ENCODE measurements at places on chromosomes 7 and 10.

- no peak for DNase-seq
Measured at GRCh38 chr10:31034098-31034909, 2.6 kb upstream of the ZNF438 start.

- no peak for DNase-seq
Measured at GRCh38 chr7:91898240-91898992, 17.9 kb upstream of the MTERF1 start.

- no peak for DNase-seq
Measured at GRCh38 chr7:108623220-108623619, 53.5 kb downstream of the DNAJB9 start.

DNA sequence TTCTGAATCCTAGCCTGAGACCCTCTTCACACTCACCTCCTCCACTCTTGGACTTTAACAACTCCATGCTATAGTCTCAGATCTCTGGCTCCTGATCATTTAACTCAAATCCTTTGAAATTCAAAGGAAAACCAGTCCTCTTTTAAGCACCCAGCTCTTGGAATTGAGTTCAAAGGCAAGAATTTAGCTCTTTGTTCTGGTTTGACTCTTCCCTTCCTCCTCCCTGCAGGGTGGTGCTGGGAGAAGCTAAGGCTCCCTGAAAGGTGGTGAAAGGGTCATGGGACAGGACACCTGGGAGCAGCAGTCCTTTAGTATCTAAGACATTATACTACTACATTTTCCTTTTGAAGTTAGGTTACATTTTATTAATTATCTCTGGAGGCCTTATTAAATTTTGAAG is 259.4 kb downstream of the CCSER2 start:
- peak; percentile 37 for DNase-seq

GRCh38 chr7:96508371-96508770 is 186.5 kb upstream of the SLC25A13 start:
- no peak for DNase-seq

GRCh38 chr7:130917669-130918128 is 183.7 kb upstream of the KLF14 start:
- no peak for DNase-seq

GRCh38 chr10:53325066-53325465 is 552.5 kb upstream of the MBL2 start:
- DNase-seq = no peak

DNA sequence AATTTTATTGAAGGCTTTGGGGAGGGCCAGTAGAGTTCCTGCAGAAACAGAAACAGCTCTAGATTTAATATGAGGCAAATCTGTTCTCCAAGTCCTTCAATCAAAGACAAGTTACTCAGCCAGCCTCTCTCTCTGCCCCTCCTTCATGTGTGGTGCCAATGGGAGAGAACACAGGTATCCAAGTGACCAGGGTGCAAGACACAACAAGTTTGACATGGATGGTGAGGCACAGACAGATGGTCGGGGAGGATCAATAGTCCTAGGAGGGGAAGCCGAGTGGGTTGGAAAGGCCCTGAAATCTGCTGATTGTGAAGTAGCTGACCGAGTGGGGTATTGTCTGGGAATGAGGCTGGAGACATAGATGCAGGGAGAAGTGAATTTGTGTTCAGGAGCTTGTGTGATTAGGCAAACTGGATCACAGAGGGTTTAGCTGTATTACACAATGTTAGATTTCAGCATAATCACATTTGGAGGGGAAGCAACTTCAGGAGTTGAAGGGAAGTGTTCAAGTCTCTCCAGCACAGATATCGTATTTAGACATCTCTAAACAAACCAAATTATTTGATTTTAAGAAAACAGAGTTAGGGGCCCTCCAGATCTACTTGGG is 1.5 kb downstream of the GIMAP1 start:
- DNase-seq = no peak

DNA sequence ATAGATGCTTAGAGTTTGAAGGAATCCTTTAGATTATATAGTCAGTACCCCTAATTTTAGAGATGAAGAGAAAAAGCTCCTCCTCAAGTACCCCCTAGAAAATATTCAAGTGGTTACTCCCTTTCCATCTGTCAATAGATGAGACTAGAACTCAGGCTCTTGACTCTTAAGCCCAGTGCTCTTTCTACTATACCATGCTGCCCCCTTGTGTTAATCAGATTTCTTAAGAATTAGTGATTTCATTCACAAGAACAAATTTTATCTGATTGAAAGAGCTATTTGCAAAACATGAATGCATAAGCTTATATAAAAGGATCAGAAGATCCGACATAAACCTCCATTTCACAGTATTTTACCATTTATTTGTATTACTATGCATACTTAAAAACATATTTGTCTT is 179.3 kb downstream of the TFEC start:
- peak; percentile 72 for DNase-seq

DNA sequence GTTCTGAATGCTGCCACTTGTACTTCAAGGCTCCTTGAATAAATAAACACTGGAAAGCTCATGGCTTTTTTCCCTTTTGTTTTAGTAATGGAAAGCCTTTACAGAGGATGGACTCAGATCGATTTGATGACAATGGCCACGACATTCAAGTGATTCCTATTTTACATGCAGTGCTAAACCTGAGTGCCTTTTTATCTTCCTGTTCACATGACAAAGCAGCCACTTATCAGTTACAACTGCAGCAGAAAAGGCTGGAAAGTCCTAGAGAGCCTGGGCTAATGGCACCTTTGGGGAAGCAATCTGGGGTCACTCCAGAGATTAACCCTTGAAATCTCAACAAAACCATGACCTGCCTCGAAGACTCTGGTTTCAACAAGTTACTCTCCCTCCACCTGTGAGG is 249.0 kb upstream of the AUTS2 start:
- DNase-seq = peak; percentile 47

GRCh38 chr10:16964576-16965343 is 147.5 kb upstream of the RSU1 start:
- no peak for DNase-seq

GRCh38 chr7:54725255-54725654 is 33.8 kb downstream of the SEC61G start:
- no peak for DNase-seq

- peak; percentile 83 for DNase-seq
Measured at GRCh38 chr10:133318494-133319127, 9.9 kb downstream of the ZNF511 start.

DNA sequence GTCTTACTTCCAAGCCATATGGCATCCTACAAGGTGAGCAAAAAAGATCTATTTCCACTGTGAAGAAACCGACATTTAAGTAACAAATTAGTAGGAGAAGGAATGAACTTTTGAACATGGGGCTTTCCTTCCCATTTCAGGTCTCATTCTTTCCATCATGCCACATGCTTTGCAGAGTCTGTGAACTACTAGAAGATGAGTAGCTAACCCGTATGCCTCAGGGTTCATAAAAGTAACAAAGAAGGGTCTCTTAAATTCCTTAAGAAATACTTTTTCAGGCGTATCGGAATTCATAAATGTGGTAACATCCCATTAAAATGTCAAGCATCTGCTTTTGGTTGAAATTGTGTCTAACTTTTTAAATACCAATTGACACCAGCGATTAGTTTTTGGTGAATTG is 81.3 kb upstream of the TNS3 start:
- DNase-seq = no peak

GRCh38 chr7:46633630-46634240 is 712.7 kb upstream of the IGFBP3 start:
- DNase-seq = peak; percentile 48

DNA sequence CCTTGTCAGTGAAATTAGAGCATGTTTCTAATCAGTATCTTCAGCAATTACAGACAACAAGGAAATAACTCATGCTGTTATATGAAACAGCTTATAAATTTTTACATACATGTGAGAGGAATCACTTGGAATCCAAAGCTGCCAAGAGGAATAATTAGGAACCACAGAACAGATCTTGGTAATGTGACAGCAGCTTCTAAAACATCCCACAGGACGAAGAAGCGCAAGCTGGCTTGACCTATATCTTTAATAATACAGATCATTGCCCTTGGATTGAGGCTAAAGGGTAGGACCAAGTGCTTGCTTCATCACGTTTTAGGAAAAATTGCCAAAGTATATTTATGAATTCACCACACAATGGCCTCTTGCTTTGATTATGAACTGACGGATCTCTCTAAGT is 869.8 kb downstream of the LRMDA start:
- no peak for DNase-seq

DNA sequence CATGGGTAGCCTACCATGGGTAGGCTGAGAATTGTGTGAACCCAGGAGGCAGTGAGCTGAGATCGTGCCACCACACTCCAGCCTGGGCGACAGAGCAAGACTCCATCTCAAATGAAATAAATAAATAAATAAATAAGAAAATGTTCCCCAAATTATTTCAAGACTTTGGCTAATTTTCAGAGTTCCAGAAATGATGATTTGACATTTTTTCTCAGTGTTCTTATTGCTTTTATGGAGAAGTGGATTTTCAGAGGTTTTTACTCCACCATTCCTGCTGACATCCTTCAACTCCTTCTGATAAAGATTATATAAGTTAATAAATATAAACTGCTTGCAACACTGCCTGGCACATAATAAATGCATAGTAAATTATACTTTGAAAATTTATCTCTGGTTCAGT is 80.4 kb upstream of the PRKCQ start:
- DNase-seq = no peak

DNA sequence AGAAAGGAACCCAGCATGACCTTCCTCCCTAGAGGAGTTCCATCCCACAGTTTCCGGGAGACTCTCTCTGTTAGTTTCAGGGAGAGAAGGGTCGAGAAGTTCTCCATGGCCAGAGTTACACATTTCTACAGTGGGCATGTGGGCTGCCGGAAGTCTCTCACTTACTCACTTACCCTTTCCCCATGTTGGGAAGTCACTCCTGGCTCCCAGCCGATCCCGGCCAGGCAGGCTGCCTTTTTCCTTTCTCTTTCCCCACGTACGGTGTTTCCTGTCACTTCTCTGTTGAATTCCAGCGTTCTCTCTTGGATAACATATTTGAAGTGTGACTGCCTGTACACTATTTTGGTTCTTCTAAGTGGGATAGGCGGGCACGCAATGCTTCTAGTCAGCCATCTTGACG is 3.5 kb downstream of the TEX36 start:
- no peak for DNase-seq

GRCh38 chr10:80188713-80189112 is 16.6 kb downstream of the ANXA11 start:
- no peak for DNase-seq

DNA sequence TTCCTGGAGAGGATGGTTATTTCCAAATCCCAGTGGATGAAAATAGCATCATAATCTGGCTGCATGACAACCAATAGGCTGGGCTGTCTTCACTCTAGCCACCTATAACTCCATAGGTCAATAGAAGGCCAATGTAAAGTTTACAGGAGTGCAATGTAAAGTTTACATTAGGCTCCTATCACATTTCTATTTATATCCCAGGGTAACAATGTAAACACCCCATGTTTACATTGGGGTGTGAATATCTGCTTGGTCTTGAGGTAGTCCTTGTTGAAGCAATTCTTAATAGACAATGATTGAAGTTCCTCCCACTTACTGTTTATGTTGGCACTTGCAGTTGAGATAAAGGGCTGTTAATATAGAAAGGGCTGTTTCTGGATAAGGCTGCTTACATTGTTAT is 21.5 kb downstream of the CH25H start:
- DNase-seq = no peak
